ENCODE measurements at places on chromosomes 16 and 17.

- DNase-seq = no peak
Observed at GRCh38 chr17:14307560-14308024, 6.7 kb downstream of the HS3ST3B1 start.

DNA sequence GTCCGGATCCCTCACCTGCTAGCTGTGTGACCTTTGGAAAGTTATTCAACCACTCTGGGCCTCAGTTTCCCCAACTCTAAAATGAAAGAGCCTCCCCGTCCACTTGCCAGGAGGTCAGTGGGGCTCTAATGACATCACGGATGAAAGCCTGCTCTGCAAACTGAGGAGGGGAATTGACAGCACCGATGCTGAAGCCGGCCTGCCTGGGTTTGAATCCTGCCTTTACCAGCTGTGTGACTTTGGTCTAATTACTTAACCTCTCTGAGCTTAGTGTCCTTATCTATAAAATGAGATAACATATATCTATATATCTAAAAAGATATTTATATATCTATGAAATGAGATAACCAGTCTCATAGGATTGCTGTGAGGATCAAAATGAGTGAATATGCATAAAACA, 1.9 kb downstream of the STX1B start:
- no peak for DNase-seq

- no peak for DNase-seq
Observed at GRCh38 chr17:17564896-17565295, 26.6 kb downstream of the PEMT start.

GRCh38 chr16:11582157-11582814, 4.4 kb downstream of the LITAF start:
- DNase-seq = no peak

GRCh38 chr17:69944406-69944805, 130.6 kb upstream of the KCNJ16 start:
- no peak for DNase-seq

GRCh38 chr16:81198635-81199034, 39.9 kb upstream of the BCO1 start:
- DNase-seq = no peak

DNA sequence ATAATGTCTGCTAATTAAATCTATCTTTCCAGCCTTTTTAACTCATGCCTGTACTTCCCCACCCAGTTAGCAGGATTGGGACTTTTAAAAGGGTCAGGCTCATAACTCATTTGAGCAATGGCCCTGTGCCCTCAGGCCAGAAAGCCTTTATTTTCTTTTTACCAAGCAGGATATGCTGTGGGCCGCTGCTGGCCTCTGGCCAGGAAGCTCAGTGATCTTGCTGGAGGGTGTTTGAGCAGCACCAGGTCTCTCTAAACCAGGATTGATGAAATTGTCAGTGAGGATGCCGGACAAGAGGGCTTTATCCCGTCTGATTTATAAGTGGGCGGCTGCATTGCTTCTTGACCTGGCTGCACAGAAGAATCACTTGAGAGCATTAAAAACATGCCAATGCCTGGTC, 187.8 kb downstream of the RAB11FIP4 start:
- no peak for DNase-seq

DNA sequence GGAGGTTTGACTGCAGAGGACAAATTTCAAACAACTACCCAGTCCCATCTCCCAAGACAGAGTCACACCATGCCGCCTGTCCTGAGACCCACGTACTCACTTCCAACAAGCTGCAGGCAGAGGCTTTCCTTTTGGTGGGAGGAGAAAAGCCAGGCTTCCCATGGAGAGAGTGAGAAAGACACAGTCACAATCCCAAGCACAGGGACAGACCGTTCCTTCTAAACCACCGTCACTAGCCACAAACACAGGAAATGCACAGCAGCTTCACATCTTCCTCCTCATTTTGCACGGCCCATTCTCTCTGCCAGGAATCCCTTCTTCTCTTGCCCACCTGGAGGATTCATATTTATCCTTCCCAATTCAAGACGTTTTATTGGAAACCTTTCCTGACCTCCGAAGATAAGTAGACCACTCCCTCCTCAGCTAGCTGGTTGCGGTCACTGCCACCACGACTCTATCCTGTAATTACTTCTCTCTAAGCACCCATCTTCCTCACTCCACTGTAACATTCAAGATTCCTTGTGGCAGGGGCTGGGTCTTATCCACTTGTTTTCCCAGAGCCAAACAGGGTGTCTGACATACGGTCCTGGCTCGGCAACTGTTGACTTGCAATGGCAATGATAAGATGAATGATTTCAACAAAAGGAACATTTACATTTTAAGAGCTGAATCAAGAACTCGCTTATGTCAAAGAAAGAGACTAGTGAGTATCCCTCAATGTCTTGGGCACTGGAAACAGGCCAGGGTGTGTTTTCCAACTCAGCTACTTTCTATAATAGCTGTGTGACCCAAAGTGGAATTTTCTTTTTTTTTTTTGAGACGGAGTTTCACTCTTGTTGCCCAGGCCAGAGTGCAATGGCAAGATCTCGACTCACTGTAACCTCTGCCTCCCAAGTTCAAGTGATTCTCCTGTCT, 87.6 kb downstream of the XYLT1 start:
- DNase-seq = no peak

GRCh38 chr16:2252806-2253148, 1.4 kb upstream of the ECI1 start:
- DNase-seq = no peak

GRCh38 chr16:82755570-82756282, 129.0 kb downstream of the CDH13 start:
- no peak for DNase-seq

DNA sequence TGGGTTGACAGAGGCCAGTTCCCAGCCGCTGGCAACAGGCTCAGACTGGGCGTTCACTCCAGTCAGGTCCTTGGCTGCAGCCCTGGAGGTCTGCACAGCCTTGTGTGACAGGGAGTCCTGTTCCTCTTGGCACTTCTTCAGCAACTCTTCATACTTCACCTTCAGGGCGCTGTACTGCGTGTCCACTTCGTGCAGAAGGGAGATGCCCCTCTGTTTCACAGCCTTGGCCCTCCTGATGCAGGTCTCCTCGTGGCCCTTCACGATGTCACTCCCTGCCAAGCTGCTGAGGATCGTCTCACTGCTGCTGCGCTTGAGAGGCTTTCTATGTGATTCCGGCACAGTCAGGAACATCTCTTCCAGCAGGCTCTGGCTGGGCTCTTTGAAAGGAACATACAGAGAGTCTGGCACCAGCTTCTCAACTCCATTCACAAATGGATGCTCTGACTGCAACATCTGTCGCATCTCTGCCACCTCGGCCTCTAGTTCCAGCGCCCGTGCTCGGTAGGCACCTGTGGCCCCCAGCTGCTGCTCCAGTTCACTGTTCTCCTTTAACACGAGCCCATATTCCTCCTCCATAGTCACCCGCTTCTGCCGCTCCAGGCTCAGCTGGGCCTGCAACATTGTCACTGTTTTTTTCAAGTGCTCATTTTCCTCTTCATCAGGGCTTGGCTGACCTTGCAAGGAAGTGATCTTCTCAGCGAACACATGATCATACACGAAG, 27.2 kb downstream of the CDR2 start:
- no peak for DNase-seq

DNA sequence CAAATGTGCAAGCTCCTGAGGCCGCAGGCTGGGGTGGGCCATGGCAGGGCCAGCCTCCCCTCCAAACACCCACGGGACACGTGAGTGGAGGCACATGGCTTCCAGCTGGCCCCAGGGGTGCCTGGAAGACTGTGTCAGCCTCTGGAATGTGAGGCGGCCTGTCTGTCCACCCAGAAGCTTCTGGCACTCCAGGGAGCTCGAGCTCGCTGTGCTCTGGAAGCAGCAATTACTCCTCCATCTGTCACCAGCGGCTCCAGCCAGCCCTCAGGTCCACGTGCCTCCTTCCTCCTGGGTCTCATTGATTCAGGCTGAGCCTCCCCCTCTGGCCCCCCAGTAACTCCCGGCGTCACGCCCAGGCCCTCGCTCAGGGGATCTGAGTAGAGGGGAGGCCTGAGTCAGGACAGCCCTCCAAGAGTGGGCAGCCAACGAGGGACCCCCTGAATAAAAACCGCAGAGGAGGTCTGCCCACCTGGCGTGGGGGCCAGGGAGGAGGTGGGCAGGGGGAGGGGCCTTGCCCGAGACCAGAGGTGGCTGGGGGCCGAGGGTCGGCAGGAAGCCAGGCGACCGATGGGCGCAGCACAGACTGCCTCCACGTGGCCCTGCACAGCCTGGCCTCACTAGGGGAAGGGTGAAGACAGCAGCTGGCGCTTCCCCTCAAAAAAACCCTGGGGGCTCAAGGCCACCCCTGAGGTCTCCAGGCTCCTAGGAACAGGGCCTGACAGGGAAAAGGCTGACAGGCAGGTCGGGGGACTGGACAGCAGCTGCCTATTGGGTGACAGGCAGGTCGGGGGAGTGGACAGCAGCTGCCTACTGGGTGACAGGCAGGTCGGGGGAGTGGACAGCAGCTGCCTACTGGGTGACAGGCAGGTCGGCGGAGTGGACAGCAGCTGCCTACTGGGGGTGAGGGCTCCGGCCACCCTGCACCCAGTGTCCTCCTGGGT, 11.9 kb downstream of the PIEZO1 start:
- DNase-seq = no peak

DNA sequence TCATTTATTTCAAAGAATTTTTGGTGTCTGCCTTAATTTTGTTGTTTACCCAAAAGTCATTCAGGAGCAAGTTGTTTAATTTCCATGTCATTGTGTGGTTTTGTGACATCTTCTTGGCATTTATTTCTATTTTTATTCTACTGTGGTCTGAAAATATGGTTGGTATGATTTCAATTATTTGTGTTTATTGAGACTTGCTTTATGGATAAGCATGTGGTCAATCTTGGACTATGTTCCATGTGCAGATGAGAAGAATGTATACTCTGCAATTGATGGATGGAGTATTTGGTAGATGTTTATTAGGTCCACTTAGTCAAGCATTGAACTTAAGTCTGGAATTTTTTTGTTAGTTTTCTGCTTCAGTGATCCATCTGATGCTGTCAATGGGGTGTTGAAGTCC, 383.0 kb downstream of the PMP22 start:
- no peak for DNase-seq

DNA sequence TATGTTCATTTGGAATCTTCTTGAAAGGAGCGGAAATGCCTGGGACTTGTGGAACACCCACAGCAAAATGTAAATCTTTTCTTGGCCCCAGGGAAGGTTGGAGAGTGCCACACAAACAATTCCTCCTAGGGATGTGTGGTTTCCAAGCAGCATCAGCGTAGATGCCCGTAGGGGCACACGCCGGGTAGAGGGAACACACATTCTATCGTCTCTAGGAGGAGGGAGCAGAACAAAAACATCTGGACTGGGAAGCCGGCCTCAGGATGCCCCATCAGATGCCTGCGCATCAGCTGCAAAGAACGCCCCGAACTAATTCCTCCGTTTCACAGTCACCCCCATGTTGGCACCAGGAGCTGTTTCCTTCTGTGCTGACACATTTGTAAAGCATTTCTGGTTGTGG, 357.9 kb upstream of the ZFHX3 start:
- DNase-seq = no peak

- no peak for DNase-seq
Observed at GRCh38 chr16:50876263-50876662, 134.4 kb downstream of the CYLD start.

GRCh38 chr16:49454426-49455180, 81.0 kb downstream of the C16orf78 start:
- no peak for DNase-seq

DNA sequence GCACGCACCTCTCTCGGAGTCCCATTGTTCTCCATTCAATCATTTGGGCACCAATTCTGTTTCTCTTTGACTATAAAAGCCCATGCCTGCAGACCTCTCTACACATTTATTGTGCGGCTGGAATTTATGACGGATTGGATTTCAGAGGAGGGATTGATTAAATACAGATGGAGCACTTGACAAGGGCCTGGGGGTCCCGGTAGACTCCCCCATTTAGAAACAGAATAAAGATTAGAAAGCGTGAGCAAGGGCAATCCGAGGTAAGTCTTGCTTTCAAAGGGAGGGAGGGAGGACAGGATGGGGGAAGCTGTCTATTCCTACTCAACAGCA, 15.1 kb upstream of the PITPNM3 start:
- DNase-seq = no peak

DNA sequence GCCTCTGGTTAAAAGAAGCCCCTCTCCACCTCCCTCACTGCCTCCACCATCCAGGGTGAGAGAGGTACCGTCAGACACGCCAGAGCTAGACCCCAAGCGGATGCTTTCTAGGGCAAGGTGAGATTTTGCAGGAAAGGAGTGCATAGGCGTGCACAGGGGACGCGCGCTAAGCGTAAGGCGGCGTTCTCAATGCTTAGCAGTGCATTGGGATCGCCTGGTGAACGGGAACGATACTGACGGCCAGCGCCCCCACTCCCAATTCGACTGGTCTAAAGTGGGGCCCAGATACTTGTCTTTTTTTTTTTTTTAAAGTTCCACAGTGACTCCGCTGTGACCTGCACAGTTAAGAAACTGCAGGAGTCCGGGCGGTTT, 57.9 kb upstream of the CREBBP start:
- no peak for DNase-seq

DNA sequence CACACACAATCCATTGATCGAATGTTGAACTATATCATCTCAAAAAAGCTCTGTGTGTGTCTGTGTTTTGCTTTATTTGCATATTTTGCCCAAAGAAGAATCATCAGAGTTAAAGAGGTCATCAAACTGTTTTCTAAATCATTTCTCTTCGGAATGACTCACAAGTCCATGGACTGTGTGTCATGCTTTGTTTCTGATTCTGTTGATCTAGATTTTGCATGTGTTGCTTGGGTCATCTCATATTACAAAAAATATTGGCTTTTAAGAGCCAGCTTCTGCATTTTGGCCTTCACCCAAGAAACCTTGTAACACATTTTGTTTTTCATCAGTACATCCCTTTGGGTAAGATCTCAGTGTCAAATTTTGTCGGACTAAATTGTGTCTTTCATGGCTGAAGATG, 471.2 kb upstream of the HSBP1 start:
- DNase-seq = no peak

DNA sequence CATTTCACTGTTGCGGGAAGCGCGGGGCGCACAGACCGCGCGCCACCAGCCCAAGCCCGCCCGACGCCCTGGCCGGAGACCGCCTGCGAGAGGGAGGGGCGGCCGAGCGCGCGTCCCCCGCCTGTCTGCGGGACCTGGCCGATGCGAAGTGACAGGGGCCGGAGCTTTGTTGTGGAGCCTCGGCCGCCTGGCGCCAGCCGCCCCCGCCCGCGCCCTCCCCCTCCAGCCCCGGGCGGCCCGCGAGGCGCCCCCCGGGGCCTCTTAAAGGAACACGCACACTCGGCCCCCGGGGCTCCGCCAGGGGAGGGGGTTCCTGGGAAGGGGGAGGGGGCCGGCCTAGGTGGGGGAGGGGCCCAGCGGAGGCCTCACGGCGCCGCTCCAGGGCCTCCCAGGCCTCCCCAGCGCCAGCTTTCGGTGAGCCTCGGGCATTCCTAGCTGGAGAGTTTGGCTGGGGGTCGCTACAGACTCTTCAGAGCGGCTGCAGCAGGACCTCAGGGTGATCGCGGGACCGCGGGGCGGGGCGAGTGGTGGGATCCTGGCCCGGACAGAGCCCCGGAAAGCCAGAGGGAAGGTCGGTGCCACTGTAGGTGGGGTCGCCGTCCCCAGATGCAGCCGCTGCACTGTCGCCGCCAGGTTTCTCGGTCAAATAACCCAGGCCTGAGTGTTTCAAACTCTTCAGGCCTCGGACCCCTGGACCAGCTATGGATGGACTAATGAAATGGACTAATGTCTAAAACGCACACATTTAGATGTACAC, 2.4 kb upstream of the TBX2 start:
- DNase-seq = no peak
